ENCODE measurements at places on chromosomes 6 and 20.

GRCh38 chr6:46324706-46325105 is 153.9 kb upstream of the ENPP5 start:
- no peak for DNase-seq

DNA sequence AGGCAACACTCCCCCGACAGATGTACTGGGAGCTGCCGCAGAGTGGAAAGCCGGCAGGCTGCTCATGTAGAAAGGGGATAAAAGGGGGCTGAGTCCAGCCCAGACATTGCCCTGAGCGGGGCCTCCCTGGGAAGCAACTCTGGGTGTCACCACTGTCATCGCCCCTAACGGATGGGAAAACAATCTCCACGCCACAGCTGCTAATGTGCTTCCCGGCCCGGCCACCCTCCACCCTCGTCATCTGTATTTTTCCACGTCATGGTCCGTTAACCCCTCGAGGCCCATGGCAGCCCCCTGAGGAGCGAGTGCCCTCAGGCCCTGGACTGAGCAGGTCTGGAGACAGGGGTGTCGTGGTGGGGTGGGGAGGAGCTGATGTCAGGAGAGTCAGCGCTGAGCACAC is 227.4 kb downstream of the DLL1 start:
- DNase-seq = no peak

GRCh38 chr6:89522778-89523177 is 89.8 kb downstream of the ANKRD6 start:
- no peak for DNase-seq

GRCh38 chr6:168799067-168799466 is 358.1 kb downstream of the SMOC2 start:
- no peak for DNase-seq

DNA sequence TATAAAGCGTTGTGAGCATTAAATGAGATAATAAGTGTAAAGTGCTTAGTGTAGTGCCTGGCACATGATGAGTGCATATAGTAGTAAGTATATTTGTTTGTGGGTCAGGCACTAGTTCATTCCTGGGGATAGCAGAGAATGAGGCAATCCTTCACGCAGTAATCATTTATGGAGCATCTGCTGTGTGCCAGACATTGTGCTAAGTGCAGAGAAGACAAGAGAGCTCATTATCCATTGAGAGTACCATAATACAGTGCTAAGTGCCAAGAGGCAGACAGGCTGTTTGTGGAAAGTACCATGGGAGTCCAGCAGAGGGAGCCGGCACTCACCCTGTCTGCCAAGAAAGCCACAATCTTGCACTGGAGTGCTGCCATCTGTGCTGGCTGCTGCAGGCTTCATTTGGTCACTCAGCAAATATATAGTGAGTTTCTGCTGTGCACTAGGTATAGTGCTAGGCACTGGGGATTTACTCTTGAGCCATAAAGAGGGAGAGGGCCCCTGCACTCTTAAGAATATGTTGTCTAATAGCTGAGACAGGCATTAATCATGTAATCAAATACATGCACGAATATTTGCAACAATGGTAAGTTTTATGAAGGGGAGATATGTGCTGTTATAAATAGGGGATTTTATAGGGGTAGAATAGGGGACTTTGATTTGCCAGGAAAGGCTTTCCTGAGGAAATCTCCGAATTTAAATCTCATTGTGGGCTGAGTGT is 12.9 kb upstream of the MROH8 start:
- DNase-seq = peak; percentile 55

DNA sequence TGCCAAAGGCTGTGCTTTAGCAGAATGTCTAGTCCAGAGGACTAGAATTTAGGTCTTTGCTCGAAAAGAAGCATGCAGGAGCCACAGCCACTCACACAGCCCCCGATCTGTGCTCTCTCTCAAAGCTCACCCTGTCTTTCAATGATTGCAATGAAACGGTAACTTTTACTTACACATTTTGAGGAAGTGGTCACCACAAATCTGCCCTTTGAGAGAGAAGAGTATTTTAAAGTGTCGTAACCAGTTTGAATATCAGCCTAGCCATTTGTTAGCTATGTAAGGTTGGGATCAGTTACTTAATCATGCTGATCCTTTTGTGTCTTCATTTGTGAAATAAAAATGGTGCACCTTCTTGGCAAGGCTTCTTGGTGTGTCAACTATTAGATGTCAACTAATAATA is 209.0 kb downstream of the TFAP2A start:
- DNase-seq = no peak

- no peak for DNase-seq
These were observed 17.9 kb downstream of the VSTM2L start for GRCh38 chr20:37920679-37921322.

- no peak for DNase-seq
These were observed 210.9 kb downstream of the TBX18 start for GRCh38 chr6:84553527-84553926.

DNA sequence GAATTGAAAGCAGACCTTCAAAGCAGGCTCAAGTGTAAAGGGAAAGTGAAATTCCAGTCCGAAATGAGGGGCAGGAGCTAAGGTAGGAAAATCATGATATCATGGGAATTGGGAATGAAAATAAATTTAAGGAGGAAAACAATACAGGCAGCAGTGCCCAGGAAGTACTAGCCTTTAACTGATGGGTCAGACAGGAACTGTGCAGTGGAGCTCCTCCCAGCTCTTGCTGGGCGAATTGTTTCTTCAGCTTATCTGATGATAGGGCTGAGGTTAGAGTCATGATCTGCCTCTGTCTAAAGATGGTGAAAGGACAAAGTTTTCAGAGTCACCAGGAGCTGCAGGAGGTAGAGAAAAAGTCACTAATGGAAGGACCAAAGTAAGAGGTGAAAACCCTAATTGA is 457.9 kb upstream of the PTCHD4 start:
- no peak for DNase-seq

- DNase-seq = no peak
These were observed 52.0 kb downstream of the GRIK2 start for GRCh38 chr6:101445527-101445926.

- no peak for DNase-seq
These were observed 163.7 kb upstream of the THEMIS start for GRCh38 chr6:128064540-128064895.

DNA sequence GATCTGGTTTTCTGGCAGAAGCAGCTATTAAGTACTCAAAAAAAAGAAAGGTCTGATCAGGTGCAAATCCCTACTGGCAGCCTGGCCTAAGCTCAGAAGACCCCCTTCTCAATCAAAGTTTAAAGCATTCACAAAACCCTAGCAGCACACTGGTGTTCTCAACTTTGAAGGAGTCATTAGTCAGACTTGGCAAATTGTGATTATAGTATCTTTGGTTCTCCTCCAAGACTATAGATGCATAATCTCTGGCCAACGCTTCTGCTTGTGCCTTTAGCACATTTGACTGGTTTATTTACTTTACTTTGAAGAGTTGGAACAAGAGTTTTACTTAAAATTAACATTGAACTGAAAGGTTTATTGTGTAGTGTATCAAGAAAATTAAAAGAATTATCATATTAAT is 248.9 kb downstream of the PTPRK start:
- no peak for DNase-seq

DNA sequence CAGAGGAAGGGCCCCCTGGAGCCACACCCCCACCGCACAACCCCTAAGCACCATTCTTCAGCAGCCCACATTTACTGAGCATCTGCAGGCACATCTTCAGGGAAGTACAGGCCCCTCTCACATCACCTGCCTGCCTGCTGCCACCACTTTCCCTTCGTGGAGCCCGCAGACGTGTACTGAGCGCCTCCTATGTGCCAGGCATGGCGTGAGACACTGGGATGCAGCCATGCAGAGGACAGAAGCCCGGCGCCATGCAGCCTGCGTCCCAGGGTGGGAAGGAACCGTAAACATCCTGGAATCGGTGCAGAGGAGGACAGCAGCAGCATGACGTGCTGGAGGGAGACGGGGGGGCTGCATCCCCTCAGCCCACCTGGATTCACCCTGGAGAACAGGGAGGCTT is 78.1 kb downstream of the GRM4 start:
- DNase-seq = no peak

DNA sequence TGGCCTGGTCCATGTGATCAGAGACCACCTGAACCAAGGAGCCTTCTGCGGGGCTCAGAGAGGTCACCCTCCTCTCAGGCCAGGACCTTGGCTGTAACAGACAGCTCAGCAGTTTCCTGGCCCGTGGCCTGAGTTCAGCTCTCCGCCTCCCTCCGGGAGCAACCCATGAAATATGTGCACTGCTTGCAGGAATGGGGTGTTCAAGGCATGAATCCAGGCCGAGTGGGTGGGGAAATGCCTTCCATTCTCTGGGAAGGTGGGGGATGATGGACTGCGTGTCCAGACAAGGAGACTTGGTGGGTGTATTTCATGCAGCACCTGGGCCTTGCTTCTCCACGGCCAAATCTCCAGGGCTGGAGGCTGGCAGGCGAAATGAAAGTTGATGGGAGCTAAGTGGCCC is 46.0 kb downstream of the SIRPA start:
- no peak for DNase-seq

GRCh38 chr20:45963059-45964005 is 8.7 kb downstream of the ZNF335 start:
- DNase-seq = no peak

DNA sequence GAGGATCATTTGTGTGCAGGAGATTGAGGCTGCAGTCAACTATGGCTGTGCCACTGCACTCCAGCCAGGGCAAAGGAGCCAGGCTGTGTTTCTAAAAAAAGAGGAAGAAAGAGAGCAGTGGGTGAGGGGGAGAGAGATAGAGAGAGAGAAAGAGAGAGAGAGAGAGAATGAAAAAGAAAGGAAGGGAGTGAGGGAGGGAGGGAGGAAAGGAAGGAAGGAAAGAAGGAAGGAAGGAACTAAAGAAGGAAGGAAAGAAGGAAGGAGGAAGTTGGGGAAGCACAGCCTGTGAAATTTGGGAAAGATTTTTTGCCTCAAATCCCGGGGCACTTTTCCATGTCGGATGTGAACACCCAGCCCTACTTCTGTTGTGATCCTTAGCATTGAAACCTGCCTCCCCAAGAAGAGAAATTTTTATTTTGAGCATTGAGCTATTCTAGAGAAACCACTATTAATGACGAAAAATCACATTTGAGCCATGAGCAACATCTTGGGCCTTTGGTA is 57.8 kb downstream of the FOXA2 start:
- DNase-seq = no peak

- DNase-seq = no peak
These were observed 64.4 kb downstream of the SULF2 start for GRCh38 chr20:47720636-47721427.

DNA sequence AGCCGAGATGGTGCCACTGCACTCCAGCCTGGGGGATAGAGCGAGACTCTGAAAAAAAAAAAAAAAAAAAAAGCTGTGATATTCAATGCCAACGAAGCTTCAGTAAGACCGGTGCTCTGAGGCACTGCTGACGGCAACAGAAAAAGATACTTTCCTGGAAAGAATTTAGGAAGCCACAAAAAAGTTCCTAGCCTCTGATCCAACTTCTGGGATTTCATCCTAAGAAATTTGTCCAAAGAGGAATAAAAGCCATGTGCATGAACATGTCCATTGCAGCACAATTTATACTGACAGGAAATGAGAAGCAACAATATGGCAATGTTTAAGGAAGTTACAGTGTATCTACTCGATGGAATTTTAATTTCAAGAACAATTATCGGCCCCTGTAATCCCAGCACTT is 24.5 kb upstream of the CARMIL1 start:
- no peak for DNase-seq

DNA sequence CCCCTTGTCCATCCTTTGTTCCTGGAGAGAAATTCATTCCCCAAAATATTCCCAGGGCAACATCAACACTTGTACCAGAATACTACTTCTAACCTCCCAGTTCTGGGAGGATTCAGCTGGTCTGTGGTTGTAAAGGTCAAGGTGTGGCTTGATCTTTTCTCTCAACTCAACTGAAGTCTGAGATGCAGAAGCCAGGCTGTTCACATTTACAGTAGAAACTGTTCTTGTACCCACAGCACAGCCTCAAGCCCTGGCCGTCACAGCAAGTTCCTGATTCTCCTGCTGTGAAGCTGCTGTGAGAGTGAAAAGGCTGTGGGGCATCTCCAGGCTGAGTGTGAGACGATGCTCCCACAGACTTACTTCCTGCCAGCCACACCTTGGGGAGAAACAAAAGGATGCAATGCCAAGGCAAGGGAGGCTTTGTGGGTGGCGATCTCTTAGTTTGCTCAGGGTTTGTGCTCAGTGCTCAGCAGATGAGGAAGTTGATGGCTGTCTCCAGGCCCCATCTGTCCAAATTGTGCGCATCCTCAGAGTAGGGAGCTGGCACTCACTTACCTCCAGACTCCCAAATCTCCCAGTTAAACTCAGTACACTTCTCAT is 143.9 kb upstream of the FOXA2 start:
- no peak for DNase-seq

DNA sequence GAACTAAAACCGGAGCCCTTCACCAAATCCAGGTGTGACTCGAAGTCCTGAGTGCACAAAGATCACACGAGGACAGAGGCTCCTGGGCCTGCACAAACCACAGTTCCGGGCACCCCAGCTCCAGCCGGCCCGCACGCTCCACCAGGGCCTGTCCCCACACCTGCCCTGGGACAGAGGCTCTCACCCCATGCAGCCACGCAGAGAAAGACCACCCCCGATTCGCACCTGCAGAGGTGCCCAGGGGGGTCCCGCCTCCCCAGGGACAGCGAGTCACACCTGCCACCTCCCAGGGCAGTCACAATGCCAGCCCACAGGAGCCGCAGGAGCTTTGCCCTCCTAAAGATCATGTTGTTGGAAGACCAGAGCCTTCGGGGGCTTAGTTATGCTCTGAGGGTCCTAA is 25.4 kb upstream of the MRGBP start:
- DNase-seq = no peak

GRCh38 chr20:45293041-45294002 is 13.3 kb upstream of the RBPJL start:
- DNase-seq = peak; percentile 75

- DNase-seq = no peak
These were observed 172.2 kb downstream of the TFAP2B start for GRCh38 chr6:50990750-50991446.

GRCh38 chr6:156881687-156882629 is 104.8 kb downstream of the ARID1B start:
- DNase-seq = no peak

DNA sequence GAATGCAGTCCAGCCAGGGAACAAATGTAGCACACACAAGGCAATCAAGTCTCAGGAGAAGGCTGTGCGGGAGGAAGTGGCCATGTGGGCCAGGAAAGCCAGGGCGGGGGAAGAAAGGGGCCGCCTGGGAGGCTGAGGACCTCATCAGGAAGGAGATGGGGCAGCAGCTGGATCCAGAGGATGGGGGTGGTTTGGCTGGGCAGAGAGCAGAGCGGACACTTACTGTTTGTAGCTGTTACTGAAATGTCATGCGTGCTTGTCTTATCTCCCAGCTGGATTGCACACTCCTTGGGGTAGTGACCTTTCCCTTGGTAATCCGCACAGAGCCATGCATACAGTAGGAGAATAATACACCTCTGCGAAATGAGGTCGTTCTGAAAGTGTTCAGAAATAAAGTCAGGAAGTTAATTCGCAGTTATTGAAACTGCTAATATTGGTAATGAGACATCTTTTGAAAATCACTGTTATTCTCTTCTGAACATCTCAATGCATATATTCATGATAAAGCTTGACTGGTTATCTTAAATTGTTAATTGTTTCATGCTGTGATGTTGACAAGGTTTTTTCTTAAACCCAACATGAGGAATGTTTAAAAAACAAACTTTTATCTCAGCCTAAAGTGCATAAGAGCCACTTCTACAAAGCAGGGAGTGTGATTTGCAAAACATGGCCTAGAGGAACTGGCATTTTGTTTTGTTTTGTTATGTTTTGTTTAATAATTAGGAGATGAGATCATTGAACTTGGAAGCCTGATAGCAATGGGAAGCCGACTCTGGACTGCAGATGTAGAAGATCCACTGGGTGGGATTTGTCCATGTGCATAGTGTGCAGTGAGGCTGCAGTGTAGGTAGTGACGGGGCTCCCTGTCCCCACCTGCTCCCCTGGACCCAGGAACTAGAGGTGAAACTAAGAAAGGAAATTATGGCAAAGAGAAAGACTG is 18.0 kb upstream of the MAP3K4 start:
- no peak for DNase-seq

All from activated T-cell treated with anti-CD3 and anti-CD28 coated beads for 1 hour (primary cell).